ENCODE measurements at places on chromosomes 1 and 21.

DNA sequence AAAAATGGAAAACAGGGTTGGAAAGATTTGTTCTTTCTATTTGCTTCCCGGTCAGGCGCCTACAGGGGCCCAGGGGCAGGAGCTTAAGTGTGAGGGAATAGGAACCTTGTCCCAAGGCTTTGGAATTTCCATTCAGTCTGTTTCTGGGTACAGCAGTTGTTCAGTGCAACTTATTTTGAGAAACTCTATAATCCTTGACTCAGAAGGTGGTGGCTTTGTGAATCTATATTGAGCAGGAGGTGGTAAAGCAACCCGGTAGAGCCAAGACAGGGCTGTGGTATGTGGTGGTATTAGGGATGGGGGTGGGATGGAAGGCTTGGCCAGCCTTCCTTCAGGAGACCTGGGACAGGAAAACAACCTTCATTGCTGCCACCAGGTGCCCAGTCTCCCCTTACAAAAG is 20.0 kb downstream of the GJA5 start:
- no peak for DNase-seq

GRCh38 chr1:202045705-202046104 is 35.3 kb downstream of the ELF3 start:
- no peak for DNase-seq

DNA sequence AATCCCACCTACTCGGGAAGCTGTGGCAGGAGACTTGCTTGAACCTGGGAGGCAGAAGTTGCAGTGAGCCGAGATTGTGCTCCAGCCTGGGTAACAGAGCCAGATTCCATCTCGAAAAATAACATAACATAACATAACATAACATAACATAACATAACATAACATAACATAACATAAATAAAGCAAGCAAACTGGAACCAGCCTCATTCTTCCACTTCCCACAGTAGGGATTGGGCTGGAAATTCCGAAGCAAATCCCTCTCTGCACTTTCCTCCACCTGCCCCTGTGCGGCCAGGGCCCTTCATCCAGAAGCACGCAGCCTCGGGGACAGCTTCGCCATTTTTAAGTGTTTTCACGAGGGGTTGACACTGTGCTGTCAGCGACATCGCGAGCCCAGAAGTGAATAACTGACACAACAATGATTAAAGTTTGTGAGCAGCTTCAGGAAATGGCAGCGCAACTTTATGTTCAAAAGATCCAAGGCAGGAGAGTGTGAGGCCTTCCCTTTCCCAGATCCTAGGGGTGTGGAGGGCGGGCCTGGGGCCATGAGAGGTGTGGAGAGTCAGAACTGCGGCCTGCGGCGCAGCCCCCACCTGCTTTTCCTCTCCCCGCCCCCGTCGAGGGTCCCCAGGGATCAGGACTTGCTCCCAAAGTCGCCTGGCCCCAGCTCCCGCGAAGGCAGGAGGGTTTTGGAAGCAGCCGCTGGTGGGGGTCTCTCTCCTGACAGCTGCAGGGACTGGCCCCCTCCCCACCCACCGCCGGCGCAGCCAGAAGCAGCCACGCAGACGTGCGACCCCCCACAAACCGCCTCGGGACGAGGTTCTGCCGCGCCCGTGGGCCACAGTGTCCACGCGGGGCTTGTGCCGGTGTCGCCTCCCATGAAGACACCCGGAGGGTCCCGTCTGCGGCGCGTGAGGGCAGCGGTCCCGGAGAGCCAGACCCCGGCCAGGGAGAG is 651 bp upstream of the GABRD start:
- DNase-seq: no peak

- DNase-seq: no peak
These were observed 3.7 kb upstream of the SLC2A5 start for GRCh38 chr1:9073143-9073542.

DNA sequence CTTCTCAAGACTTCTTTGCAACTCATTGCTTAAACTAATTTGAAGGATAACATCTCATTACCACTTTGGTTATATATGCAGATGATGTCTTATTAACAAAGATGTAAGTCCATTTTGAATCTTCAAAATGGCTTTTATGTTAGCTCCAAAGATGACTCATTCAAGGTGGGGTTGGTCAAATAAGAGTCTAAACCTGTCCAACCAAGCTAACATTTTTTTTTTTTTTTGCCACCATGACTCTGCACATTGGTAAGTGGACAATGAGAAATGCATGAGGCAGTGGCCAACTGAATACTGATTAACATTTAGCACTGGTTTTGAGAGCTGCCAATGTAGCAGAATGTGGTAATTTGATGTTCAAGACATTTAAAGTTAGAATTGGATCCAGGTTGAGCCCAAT is 278 bp upstream of the KRTAP27-1 start:
- no peak for DNase-seq

- no peak for DNase-seq
These were observed 33.4 kb downstream of the SMYD2 start for GRCh38 chr1:214314178-214314843.

- no peak for DNase-seq
These were observed 235.4 kb downstream of the PBX1 start for GRCh38 chr1:164794356-164794755.

DNA sequence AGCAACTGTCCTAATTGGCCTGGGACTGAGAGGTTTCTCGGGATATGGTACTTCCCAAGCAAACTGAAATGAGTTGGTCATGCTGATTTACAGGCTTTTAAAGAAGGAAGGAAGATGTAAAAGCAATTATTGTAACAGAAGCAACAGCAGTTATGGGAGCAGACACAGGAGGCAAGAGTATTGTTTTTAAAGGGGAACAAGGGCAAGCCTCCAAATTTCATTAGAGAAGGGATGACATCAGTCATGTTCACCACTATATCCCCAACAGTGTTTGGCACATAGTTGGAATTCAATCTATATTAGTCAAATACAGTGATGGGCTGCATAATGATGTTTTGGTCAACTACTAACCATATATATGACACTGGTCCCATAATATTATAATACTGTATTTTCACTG is 46.0 kb upstream of the JUN start:
- no peak for DNase-seq

DNA sequence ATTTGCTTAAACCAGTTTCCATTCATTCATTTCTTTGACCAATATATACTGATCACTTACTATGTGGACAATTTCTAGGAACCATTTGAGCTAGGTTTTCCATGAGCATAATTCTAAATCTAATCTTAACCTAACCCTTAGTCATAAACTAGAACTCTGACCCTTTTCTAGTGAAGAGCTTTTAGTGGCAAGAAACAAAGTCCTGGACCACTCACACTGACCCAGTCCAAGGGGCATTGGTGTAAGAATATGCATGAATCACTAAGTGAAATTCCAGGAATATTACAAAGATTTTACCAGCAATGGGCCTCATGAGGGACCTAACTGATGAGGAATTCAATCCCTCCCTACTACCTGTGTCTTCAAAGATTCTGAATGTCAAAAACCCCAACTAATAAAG is 40.6 kb upstream of the SLC2A1 start:
- DNase-seq: no peak

- no peak for DNase-seq
These were observed 64.3 kb downstream of the ZNF644 start for GRCh38 chr1:90957497-90957896.

DNA sequence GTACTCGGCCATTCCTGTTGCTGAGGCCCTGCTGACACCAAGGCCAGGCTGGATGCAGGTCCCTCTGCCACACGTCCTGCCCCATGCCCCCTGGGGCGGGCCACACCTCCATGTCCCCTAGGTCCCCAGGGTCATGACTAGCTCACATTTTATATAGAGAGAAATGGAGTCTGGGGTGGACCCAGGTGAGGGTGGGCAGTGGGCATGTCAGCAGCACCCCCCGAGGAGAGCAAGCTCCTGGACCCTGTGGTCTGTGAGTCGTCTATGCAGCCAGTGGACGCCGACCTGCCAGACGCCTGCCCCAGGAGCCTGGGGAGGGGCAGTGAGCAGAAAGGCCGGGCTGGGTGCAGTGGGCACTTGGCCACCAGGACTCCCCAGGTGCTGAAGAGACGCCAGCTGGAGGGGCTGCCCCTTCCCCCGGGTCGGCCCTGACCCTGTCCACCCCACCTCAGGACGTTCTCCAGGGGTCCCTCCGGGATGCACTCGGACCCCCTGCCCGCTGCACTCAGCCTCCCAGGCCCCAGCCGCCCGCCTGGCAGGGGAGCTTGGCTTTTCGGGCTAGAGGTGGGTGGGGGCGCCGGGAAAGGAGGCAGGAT is 15.9 kb downstream of the SAMD11 start:
- no peak for DNase-seq

- no peak for DNase-seq
These were observed 35.8 kb downstream of the UBASH3A start for GRCh38 chr21:42439284-42440186.

GRCh38 chr1:115239426-115239825 is 98.6 kb downstream of the NGF start:
- DNase-seq: no peak

DNA sequence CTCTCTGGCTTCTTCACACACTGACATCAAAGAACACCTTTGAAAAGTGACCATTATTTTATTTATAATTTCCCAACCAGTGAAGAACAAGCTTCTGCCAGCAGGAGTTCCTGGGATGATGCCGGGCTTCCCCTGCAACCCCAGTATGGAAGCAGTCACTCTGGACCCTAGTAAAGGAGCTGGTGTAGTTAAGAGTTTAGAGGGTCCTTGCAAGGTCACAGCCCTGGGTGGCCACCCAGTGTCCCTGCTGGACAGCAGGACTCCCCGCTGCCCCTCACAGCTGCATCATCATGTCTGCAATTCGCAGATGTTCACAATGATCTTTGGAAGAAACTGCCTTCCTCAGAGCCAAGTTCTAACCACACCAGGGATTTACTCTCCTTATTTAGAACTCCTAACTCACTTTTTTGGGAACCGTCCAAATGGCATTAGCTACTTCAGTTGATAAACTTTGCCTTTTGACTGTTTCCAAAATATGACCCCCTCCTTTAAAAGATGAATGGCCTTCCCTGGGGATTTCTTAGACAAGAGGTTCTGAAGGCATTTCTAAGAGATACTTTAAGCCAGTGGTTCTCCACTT is 90.6 kb downstream of the HIVEP3 start:
- DNase-seq: no peak

GRCh38 chr1:115229016-115229415 is 109.0 kb downstream of the NGF start:
- DNase-seq: no peak

DNA sequence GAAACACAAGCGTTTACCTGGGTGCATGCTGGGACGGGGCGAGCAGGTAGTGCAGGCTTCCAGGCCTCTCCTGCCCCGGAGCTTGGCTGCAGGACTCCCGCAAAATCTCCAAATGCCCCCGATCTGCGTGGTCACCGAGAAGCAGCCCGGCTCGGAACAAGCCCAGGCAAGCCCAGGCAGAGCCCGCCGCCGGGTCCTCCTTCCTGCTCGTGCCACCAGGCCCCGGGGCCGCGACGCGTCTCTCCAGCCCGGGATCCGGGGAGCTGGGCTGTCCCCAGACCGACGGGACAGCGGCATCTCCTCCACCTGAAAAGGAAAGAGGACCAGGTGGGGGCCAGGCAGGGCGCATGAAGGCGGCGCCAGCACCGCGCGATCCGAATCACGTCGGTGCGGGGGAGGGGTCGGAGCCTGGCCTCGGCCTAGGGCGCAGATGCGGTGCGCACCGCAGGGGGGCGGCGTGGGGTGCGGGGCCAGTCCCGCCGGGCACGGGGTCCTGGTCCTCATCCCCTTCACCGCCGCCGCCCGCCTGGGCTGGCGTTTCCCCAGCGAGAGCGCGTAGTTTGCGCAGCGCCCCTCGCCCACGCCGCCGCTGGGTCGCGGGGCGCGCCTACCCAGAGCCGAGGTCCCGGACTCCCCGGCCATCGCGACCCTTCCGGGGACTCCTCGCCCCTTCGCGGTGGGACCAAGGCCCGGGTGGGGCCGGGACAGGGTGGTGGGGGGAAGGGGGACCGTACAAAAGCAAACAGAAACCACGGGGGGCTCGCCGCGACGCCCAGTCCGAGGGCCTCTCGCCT is 52.4 kb upstream of the H6PD start:
- DNase-seq: no peak

- DNase-seq: no peak
These were observed 75.6 kb downstream of the MTR start for GRCh38 chr1:236870721-236871120.

- DNase-seq: no peak
These were observed 27.2 kb upstream of the CSF1 start for GRCh38 chr1:109883248-109883955.

GRCh38 chr1:65995336-65995735 is 202.6 kb downstream of the PDE4B start:
- no peak for DNase-seq

- no peak for DNase-seq
These were observed 10.2 kb downstream of the OSCP1 start for GRCh38 chr1:36440044-36440443.

DNA sequence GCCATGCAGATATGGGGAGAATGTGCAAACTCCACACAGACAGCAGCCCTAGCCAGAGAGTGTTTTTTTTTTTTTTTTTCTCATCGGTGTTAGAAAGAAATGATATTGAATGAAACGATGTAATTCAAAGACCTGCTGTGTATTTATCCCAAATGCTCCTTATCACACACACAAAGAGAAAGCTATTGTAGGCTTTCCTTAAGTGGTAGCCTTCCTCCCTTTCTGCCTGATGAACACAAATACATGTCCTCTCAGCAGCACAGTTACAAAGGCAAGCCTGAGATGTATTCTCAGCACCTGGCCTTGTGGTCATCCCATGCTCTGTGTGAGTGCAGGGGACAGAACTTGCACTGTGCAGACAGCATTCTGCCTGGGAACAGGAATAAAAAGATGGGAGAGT is 93.8 kb downstream of the PLPPR5 start:
- DNase-seq: no peak

- DNase-seq: no peak
These were observed 106.7 kb upstream of the C21orf91 start for GRCh38 chr21:17925899-17926298.

DNA sequence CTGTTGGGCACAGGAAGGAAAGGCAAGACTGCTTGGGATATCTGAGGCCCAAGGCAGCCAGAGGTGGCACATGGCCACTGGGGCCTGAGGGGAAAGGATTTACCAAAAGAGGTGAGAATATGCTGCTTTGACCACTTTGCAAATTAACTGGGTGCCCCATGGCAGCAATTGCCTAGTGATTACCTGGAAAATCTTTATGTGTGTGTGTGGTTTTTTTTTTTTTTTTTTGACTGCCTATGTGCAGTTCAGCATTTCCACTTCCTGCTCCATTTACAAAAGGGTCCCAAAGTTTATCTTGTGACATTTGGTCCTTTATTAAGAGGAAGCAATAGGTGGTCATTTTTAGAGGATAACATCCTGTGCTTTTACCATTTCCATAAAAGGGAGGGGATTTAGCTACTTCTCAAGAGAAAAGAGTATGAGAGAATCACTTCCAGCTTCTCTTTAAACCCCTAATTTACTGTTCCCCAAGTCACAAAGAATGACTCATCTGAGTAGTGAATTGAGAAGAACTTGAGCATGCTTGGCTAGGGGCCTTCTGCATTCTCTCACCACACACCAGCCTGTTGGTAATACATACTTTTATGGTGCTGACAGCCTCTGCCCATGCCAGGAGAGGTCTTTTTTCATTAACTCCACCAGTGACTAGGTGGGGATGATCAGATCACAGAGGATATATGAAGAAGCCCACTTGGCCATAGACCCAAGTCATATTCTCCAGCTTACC is 52.1 kb downstream of the SYDE2 start:
- DNase-seq: no peak

- no peak for DNase-seq
These were observed 56.0 kb upstream of the POU3F1 start for GRCh38 chr1:38102636-38103035.
